ENCODE measurements at places on chromosomes 16 and 17. TPM values are rescaled to one million over a fixed set of nuclear protein-coding genes. Genes with fewer than 3 reads are reported as not detected.

The EPX gene
- total RNA-seq = not detected

The GPR139 gene
- not detected for total RNA-seq

The TUBG2 gene
- total RNA-seq = 19.0 TPM

The VPS35L gene
- total RNA-seq = 63.6 TPM

The SOX15 gene
- total RNA-seq = 0.96 TPM

The SLC22A31 gene
- not detected for total RNA-seq

The SLC39A11 gene
- 35.5 TPM for total RNA-seq

The TOP2A gene
- total RNA-seq = 3.1 TPM

The LGALS9B gene
- not detected for total RNA-seq

The PSMD11 gene
- 73.4 TPM for total RNA-seq

- peaks cover 17% of the 10 kb centered on the region for H3K4me1 ChIP-seq
- no peak for DNase-seq
- H3K27ac ChIP-seq = no peak overlapping the region
These were observed 8.9 kb downstream of the NSMCE1 start for GRCh38 chr16:27259710-27260109.

- H3K4me3 ChIP-seq = no peak overlapping the region
- H3K4me1 ChIP-seq = no peaks in the 10 kb centered on the region
- H3K27me3 ChIP-seq = no peaks in the 10 kb centered on the region
- H3K27ac ChIP-seq = no peak overlapping the region
These were observed 127.7 kb upstream of the MAF start for GRCh38 chr16:79728048-79728922.

- no peaks in the 10 kb centered on the region for H3K36me3 ChIP-seq
- DNase-seq = no peak
- H3K27ac ChIP-seq = no peak overlapping the region
- peaks cover 6% of the 10 kb centered on the region for H3K4me1 ChIP-seq
- H3K27me3 ChIP-seq = peaks cover 3% of the 10 kb centered on the region
These were observed 18.0 kb downstream of the TMEM114 start for GRCh38 chr16:8572063-8572918.

GRCh38 chr17:37024181-37024637 lies 75.5 kb downstream of the AATF start:
- no peaks in the 10 kb centered on the region for H3K4me1 ChIP-seq
- H3K27me3 ChIP-seq = no peaks in the 10 kb centered on the region
- DNase-seq = no peak
- H3K36me3 ChIP-seq = peaks cover 36% of the 10 kb centered on the region
- no peak overlapping the region for H3K4me3 ChIP-seq
- H3K27ac ChIP-seq = no peak overlapping the region

GRCh38 chr17:68963958-68964357 lies 8.8 kb upstream of the ABCA8 start:
- H3K4me1 ChIP-seq = no peaks in the 10 kb centered on the region
- H3K27me3 ChIP-seq = no peaks in the 10 kb centered on the region
- no peak overlapping the region for H3K4me3 ChIP-seq
- no peak for DNase-seq
- no peaks in the 10 kb centered on the region for H3K36me3 ChIP-seq

DNA sequence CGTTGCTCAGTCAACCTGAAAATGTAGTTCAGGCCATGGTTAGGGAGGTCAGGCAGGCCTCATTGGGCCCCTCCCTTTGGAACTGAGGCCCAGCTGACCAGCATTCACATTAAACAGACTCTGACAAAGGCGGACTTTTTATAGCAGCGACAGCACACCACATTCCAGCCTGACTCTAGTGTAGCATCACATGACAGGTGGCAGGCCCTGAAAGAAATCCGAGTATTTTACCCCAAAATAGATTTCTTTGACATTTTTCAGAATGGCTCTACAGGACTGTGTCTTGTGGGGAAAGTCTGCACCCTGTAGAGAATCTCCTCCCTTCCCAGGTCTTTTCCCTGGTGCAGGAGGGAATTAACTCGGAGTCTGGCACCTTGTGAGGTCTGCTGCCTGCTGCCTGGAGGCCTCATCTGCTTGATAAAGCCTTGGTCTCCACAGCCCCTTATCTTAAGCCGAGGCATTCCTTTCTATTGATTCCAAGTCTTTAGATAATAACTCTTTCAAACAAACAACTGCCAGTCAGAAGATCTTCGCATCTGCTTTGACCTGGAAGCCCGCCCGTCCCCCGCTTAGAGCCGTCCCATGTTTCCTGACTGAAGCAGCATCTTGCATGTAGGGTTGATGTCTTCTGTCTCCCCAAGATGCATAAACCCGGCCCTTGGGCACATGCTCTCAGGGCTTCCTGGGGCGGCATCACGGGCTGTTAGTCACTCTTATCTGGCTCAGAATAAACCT lies 44.0 kb upstream of the CAPN15 start:
- H3K27ac ChIP-seq = no peak overlapping the region
- no peaks in the 10 kb centered on the region for H3K4me1 ChIP-seq
- no peak overlapping the region for H3K4me3 ChIP-seq
- H3K36me3 ChIP-seq = no peaks in the 10 kb centered on the region
- H3K27me3 ChIP-seq = no peaks in the 10 kb centered on the region

GRCh38 chr16:69768666-69769065 lies 6.5 kb downstream of the WWP2 start:
- H3K4me3 ChIP-seq = no peak overlapping the region
- no peak overlapping the region for H3K27ac ChIP-seq
- peaks cover 26% of the 10 kb centered on the region for H3K4me1 ChIP-seq

DNA sequence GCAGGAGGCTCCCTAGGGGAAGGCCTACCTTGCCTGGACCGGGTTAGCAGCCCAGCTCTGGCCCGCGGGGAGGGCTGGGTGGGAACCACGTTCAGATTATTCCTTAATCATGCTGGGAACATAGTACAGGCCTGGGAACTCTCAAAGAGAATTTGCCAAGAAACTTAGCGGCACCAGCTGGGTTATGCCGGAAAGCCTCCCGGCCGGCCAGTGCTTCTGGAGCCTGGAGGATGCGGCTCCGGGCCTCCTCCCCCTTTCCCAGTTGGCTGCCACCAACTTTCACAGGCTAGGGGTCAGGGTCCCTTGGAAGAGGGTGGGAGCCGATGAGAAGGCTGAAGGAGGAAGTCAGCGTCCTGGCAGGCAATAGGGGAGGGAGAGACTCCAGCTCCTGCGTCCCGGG lies 10.8 kb downstream of the NGFR start:
- H3K36me3 ChIP-seq = no peaks in the 10 kb centered on the region
- no peaks in the 10 kb centered on the region for H3K27me3 ChIP-seq
- no peak overlapping the region for H3K27ac ChIP-seq

GRCh38 chr16:31253642-31254045 lies 6.1 kb upstream of the ITGAM start:
- peaks cover 13% of the 10 kb centered on the region for H3K4me1 ChIP-seq
- H3K4me3 ChIP-seq = no peak overlapping the region
- H3K27me3 ChIP-seq = peaks cover 9% of the 10 kb centered on the region

GRCh38 chr16:4468972-4469371 lies 5.5 kb downstream of the NMRAL1 start:
- H3K27ac ChIP-seq = no peak overlapping the region
- H3K27me3 ChIP-seq = no peaks in the 10 kb centered on the region
- DNase-seq = no peak
- H3K4me1 ChIP-seq = peaks cover 2% of the 10 kb centered on the region
- no peak overlapping the region for H3K4me3 ChIP-seq

GRCh38 chr16:88464447-88465318 lies 11.6 kb downstream of the ZFPM1 start:
- peaks cover 85% of the 10 kb centered on the region for H3K4me1 ChIP-seq
- no peak overlapping the region for H3K4me3 ChIP-seq
- H3K27me3 ChIP-seq = no peaks in the 10 kb centered on the region
- no peaks in the 10 kb centered on the region for H3K36me3 ChIP-seq

DNA sequence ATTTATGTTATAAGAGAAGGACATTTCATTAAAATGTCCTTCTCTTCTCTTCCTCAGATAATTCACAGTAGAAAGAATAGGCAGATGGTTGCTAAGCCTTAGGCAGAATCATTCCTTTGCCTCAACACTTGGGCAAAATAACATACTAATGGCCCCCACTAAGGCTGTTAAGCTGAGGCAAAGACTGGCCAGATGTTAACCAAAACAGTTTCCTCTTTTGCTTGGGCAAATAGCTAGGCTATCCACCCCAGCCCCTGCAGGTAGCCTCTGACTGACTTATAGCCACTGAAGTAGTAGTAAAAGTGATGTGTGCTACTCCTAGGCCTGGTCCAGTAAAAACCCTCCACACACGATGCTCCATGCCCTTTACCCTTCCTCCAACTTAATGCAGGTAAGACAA lies 55.2 kb downstream of the SPAG9 start:
- H3K4me3 ChIP-seq = no peak overlapping the region
- DNase-seq = no peak
- peaks cover 5% of the 10 kb centered on the region for H3K4me1 ChIP-seq
- H3K27ac ChIP-seq = no peak overlapping the region

DNA sequence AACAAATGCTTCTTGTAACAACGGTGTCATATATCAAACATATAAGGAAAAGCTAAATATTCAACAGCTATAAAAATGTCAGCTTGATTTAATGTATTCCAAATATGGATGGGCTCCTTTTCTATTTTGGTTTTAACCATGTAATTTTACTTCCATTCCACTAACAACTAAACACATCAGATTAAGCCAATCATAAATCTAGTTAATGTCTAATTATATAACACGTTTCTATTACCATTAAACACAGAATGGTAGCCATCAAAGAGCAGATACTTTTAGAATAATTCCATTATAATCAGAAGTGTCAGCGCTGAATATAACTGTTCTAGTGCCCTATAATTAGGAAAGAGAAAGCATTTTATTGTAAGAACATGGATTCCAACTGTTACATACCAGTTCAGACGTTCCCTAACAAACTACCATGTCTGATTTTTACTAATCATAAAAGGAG lies 10.0 kb downstream of the CMC2 start:
- H3K27ac ChIP-seq = peak overlapping the region; percentile 56
- no peak for DNase-seq
- H3K27me3 ChIP-seq = no peaks in the 10 kb centered on the region
- H3K36me3 ChIP-seq = no peaks in the 10 kb centered on the region

GRCh38 chr16:47562366-47562765 lies 101.2 kb downstream of the PHKB start:
- H3K36me3 ChIP-seq = peaks cover 5% of the 10 kb centered on the region
- no peak for DNase-seq
- peaks cover 4% of the 10 kb centered on the region for H3K4me1 ChIP-seq

- no peaks in the 10 kb centered on the region for H3K36me3 ChIP-seq
- no peak for DNase-seq
- H3K4me1 ChIP-seq = no peaks in the 10 kb centered on the region
- no peak overlapping the region for H3K4me3 ChIP-seq
- no peak overlapping the region for H3K27ac ChIP-seq
These were observed 3.7 kb upstream of the LDHD start for GRCh38 chr16:75120253-75120652.

GRCh38 chr16:72937916-72938794 lies 109.8 kb downstream of the ZFHX3 start:
- DNase-seq = no peak
- H3K4me3 ChIP-seq = no peak overlapping the region
- H3K27me3 ChIP-seq = no peaks in the 10 kb centered on the region
- no peaks in the 10 kb centered on the region for H3K4me1 ChIP-seq
- no peak overlapping the region for H3K27ac ChIP-seq
- H3K36me3 ChIP-seq = no peaks in the 10 kb centered on the region

DNA sequence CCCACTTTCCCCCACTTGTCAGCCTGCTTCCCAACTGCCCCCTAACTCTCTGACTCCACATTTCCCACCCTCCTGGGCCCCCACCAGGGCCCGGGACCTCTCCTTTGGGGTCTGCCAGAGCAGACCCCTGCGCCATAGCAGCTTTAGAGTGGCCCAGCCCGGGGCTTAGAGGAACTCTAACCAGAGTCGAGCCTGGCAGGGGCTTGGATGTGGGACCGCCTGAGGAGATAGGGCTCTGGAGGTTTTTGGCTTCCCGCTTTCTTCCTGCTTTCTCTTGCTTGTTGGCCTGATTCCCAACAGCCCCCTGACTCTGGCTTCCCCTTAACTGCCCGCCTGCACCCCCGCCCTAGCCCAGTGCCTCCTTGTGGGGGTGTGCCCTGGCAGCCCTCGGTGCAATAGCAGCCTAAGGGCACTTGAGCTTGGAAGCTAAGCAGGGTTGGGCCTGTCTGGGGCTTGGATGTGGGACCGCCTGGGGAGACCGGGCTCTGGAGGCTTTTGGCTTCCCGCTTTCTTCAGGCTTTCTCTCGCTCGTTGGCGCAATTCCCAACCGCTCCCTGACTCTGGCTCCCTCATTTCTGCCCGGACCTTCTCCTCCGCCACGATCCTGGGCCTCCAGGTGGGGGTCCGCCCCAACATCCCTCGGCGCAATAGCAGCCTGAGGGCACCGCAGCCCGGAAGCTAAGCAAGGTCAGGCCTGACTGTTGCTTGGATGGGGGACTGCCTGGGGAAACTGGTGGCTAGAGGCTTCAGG lies 2292.0 kb downstream of the TP53TG3F start:
- H3K4me1 ChIP-seq = no peaks in the 10 kb centered on the region
- DNase-seq = no peak
- no peaks in the 10 kb centered on the region for H3K36me3 ChIP-seq
- no peak overlapping the region for H3K4me3 ChIP-seq

- peak; percentile 38 for DNase-seq
- H3K36me3 ChIP-seq = no peaks in the 10 kb centered on the region
- H3K27me3 ChIP-seq = no peaks in the 10 kb centered on the region
These were observed 15.6 kb upstream of the PDK2 start for GRCh38 chr17:50079334-50080095.

GRCh38 chr17:42340691-42341127 lies 47.5 kb downstream of the STAT3 start:
- H3K27me3 ChIP-seq = no peaks in the 10 kb centered on the region
- H3K36me3 ChIP-seq = peaks cover 62% of the 10 kb centered on the region
- no peak for DNase-seq
- peaks cover 6% of the 10 kb centered on the region for H3K4me1 ChIP-seq
- no peak overlapping the region for H3K4me3 ChIP-seq
- no peak overlapping the region for H3K27ac ChIP-seq

GRCh38 chr17:14340857-14341754 lies 40.2 kb downstream of the HS3ST3B1 start:
- H3K36me3 ChIP-seq = no peaks in the 10 kb centered on the region
- no peak overlapping the region for H3K4me3 ChIP-seq
- H3K27me3 ChIP-seq = no peaks in the 10 kb centered on the region

DNA sequence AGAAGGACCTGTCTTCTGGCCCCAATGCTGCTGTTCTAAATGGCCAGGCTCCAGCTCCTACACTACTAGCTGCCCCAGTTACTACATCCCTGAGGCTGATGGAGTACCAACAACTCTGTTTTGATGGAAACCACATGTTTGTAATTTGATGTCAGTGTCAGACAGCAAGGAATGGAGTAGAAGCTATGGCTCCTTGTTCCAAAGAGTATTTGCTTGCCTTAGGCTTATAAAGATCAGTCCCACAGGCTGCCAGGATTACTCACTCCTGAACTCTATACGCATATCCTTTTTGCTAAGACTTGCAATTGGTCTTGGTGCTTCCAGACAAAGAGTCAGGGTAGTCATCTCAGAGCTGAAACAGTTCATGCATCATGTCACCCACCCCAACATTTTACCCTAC lies 139.6 kb downstream of the HS3ST3A1 start:
- DNase-seq = no peak
- H3K27me3 ChIP-seq = no peaks in the 10 kb centered on the region
- no peak overlapping the region for H3K4me3 ChIP-seq
- no peaks in the 10 kb centered on the region for H3K36me3 ChIP-seq
- H3K4me1 ChIP-seq = no peaks in the 10 kb centered on the region

GRCh38 chr17:80705988-80706387 lies 161.3 kb downstream of the RPTOR start:
- no peaks in the 10 kb centered on the region for H3K36me3 ChIP-seq
- H3K27ac ChIP-seq = no peak overlapping the region
- DNase-seq = no peak
- peaks cover 20% of the 10 kb centered on the region for H3K4me1 ChIP-seq
